ENCODE measurements at places on chromosomes 1 and 21. TPM values are rescaled to one million over a fixed set of nuclear protein-coding genes. Genes with fewer than 3 reads are reported as not detected.
A peak's percentile ranks its signal among the peaks of the same experiment; 100 is the strongest.

- no peaks in the 10 kb centered on the region for H3K36me3 ChIP-seq
- no peaks in the 10 kb centered on the region for H3K27me3 ChIP-seq
- H3K4me3 ChIP-seq: no peak overlapping the region
- no peak for DNase-seq
- H3K27ac ChIP-seq: no peak overlapping the region
These were observed 99.4 kb upstream of the C1orf87 start for GRCh38 chr1:60173006-60173405.

DNA sequence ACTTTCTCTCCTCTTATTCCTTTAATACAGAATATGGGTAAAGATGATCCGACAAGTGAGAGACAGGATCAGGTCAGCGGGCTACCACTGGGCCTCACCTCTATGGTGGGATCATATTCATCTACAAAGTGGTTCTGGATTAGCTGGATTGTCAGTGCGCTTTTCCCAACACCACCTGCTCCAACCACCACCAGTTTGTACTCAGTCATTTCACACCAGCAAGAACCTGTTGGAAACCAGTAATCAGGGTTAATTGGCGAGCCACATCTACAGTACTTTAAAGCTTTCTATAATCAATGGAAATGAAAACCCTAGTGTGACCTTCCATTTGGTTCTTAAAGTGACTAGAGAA is 643 bp downstream of the NRAS start:
- no peaks in the 10 kb centered on the region for H3K27me3 ChIP-seq
- H3K27ac ChIP-seq: peak overlapping the region; percentile 99
- peaks cover 43% of the 10 kb centered on the region for H3K36me3 ChIP-seq
- H3K4me1 ChIP-seq: peaks cover 9% of the 10 kb centered on the region
- DNase-seq: no peak
- H3K4me3 ChIP-seq: peak overlapping the region; percentile 96

GRCh38 chr21:22280851-22281250 is 1282.6 kb downstream of the NCAM2 start:
- peaks cover 12% of the 10 kb centered on the region for H3K36me3 ChIP-seq
- no peaks in the 10 kb centered on the region for H3K27me3 ChIP-seq
- no peak overlapping the region for H3K4me3 ChIP-seq
- peak overlapping the region; percentile 40 for H3K27ac ChIP-seq
- H3K4me1 ChIP-seq: peaks cover 22% of the 10 kb centered on the region

DNA sequence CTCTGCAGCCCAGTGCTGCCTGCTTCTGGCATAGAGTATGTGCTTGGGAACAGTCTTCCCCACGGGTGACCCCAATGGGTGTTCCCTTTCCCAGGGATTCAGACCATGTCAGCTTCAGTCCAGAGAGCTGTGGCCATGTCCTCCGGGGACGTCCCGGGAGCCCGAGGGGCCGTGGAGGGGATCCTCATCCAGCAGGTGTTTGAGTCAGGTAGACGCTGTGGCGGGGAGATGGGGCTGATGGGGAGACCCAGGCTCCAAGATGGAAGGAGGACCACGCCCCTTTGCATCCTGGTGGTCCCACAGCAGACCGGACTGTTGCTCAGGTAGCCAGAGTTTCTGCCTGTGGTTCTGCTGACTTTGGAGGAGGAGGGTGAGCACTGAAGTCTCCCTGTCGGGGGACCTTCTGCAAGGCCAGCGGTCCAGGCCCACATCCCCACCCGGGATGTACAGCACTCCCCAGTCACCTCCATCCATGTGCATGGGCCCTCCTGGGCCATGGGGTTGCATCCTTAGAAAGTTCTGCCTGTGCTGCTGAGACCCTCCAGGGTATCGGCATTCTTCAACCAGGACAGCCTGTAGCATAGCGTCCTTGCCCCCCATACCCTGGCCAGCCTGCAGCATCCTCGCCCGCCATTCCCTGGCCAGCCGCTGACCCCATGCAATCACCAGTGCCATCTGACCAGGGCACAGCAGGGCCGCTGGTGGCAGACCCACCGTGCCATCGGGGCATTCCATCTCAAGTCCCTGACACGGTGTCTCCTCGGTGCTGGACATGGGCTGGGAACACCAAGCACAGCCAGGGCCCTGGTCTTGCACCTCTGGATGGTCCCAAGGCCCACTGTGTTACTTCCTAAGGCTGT is 2.8 kb downstream of the AIRE start:
- no peak overlapping the region for H3K4me3 ChIP-seq
- H3K27ac ChIP-seq: no peak overlapping the region
- H3K27me3 ChIP-seq: peaks cover 27% of the 10 kb centered on the region
- peaks cover 10% of the 10 kb centered on the region for H3K4me1 ChIP-seq
- H3K36me3 ChIP-seq: no peaks in the 10 kb centered on the region
- DNase-seq: no peak

GRCh38 chr1:97123717-97124431 is 402.3 kb downstream of the PTBP2 start:
- no peaks in the 10 kb centered on the region for H3K36me3 ChIP-seq
- H3K27ac ChIP-seq: no peak overlapping the region
- H3K4me1 ChIP-seq: peaks cover 20% of the 10 kb centered on the region

DNA sequence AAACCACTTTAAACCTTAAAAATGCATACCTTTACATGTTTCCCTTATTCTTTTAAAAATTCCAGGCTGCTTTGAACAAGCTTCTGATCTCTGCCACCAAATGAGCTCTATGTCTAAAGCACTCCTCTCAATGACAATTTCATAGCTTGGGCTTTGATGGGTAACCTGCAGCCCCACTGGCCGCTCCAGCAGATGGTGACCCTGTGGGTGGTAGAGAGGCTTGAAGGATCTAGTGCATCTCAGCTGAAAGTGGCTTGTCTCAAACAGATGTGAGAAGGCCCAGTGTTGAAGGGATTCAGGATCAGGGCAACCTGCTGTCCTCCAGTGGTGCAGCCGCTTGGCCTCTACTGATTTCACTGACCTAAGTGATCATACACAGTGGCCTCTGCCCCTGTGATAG is 84.7 kb upstream of the IRF2BP2 start:
- no peak overlapping the region for H3K27ac ChIP-seq
- no peak overlapping the region for H3K4me3 ChIP-seq
- H3K36me3 ChIP-seq: no peaks in the 10 kb centered on the region
- H3K4me1 ChIP-seq: no peaks in the 10 kb centered on the region

GRCh38 chr1:50193002-50193401 is 84.3 kb downstream of the ELAVL4 start:
- H3K36me3 ChIP-seq: no peaks in the 10 kb centered on the region
- no peaks in the 10 kb centered on the region for H3K27me3 ChIP-seq
- no peak overlapping the region for H3K4me3 ChIP-seq
- no peak overlapping the region for H3K27ac ChIP-seq
- DNase-seq: no peak
- peaks cover 8% of the 10 kb centered on the region for H3K4me1 ChIP-seq

GRCh38 chr1:1954831-1955441 is 35.9 kb upstream of the TMEM52 start:
- DNase-seq: peak; percentile 41
- H3K27me3 ChIP-seq: no peaks in the 10 kb centered on the region
- H3K4me1 ChIP-seq: peaks cover 4% of the 10 kb centered on the region
- peak overlapping the region; percentile 92 for H3K27ac ChIP-seq
- no peak overlapping the region for H3K4me3 ChIP-seq
- H3K36me3 ChIP-seq: no peaks in the 10 kb centered on the region

- no peak for DNase-seq
- H3K27ac ChIP-seq: no peak overlapping the region
These were observed 18.2 kb downstream of the RXRG start for GRCh38 chr1:165426745-165427144.

DNA sequence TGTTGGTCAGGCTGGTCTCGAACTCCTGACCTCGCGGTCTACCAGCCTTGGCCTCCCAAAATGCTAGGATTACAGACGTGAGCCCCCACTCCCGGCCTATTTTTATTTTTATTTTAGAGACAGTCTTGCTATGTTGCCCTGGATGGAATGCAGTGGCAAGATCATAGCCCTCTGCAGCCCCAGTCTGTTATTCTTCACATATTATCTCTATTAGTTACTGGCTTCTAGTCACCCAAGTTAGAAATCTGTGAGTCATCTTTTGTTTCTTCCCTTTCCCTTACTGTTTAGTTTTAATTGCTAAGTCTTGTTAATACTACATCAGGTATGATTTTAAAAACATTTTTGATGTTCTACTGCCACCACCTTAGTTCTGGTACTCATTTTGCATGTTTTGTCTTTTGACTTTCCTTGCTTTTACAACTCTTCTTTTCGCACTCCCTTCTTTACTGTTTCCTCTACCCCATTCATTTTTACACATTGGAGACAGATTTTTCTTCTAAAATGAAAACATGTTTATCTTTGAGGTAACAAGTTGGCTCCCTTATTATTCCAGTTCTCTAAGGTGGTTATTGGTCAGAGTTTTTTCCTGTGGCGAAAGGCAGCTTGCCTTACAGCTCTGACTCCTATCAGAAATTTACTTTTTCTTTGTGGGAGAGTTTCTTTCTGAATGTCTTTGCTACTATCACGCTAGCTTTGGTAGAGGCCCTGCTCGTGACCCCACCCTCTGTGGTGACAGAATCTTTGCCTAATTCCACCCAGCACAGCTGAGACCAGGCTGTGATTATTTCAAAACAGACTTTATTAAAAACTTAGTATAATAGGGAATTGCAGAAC is 19.5 kb downstream of the ZMYM4 start:
- no peak for DNase-seq
- 0 out of 2 replicates have a peak, but pooled peaks cover 4% of the 10 kb centered on the region for H3K36me3 ChIP-seq
- H3K27ac ChIP-seq: peak overlapping the region; percentile 1
- no peaks in the 10 kb centered on the region for H3K27me3 ChIP-seq

DNA sequence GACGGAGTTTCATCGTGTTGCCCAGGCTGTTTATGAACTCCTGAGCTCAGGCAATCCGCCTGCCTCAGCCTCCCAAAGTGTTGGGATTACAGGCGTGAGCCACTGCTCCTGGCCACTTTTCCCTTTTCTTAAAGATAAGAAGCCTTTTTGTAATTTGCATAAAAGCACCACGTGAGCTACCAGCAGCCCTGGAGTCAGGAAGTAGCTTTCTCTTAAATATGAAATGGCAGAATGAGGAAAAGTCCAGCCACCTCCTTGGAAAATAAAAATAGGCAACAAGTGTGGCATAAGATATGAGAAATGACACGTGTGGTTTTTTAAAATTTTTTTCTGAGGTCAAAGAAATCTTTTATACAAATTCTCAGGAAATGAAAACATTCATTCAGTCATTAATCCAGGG is 259.7 kb downstream of the DYRK1A start:
- no peak overlapping the region for H3K27ac ChIP-seq
- peaks cover 13% of the 10 kb centered on the region for H3K36me3 ChIP-seq
- no peaks in the 10 kb centered on the region for H3K27me3 ChIP-seq
- H3K4me3 ChIP-seq: no peak overlapping the region
- peaks cover 47% of the 10 kb centered on the region for H3K4me1 ChIP-seq

DNA sequence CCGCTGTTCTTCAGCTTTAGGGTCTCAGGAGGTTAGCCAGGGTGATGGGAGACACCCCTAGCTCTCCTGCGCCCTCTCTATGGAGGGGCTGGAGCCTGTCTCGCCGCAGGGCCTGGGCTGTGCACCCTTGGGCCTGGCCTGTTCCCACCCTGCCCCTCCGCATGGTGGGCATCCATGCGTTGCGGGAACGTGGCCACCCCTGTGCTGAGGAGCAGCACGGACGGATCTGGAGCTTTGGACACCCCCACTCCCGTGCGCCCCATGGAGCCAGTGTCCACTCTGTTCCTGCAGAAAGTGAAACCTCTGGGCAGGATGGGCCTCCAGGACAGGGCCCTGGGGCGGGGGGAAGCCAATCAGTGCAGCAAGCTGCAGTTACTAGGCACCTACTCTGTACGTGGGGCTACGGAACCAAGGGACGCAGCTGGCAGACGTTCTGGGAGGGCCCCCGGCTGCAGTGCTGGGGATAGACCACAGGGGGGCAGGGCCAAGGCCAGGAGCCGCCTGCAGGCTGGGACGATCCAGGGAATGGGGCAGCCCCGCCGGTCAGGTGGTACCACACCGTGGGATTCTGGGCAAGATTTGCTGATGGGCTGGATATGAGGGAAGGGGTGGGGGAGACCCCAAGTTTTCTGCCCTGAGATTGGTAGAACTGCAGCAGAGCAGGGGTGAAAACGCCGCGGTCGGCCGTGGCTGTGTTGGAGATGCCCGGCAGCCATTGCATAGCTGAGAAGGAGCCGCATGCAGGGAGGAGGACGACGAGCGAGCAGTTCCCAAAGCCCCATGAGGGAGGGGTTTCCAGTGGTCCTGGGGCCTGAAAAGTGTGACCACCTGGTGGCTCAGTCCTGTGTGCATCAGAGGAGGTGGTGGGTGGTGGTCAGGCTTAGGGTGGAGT is 43.3 kb downstream of the TP73 start:
- DNase-seq: peak; percentile 86
- H3K4me3 ChIP-seq: no peak overlapping the region
- H3K27me3 ChIP-seq: peaks cover 5% of the 10 kb centered on the region
- H3K4me1 ChIP-seq: peaks cover 10% of the 10 kb centered on the region
- H3K36me3 ChIP-seq: no peaks in the 10 kb centered on the region

DNA sequence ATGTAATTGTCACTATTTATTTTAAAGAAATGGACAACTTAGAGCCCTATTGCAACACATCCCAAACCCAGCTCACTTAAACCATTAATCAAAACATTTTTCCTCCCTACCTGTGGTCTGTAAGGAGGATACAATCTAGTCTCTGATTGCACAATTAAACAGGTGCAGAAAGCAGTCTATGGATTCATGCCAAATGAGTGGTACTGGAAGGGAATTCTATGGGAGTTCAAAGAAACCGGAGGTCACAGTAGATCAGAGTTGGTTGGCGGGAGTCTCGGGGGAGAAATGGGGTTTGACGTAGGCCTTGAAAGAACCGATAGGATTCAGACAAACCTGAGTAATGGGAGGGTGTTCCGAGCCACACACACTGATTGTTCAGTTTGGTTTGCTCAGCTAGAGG is 314.9 kb downstream of the KIF26B start:
- peaks cover 11% of the 10 kb centered on the region for H3K4me1 ChIP-seq
- H3K27me3 ChIP-seq: no peaks in the 10 kb centered on the region
- no peaks in the 10 kb centered on the region for H3K36me3 ChIP-seq
- DNase-seq: no peak
- H3K27ac ChIP-seq: no peak overlapping the region

GRCh38 chr21:37845535-37845934 is 70.7 kb downstream of the KCNJ6 start:
- H3K36me3 ChIP-seq: no peaks in the 10 kb centered on the region
- no peak overlapping the region for H3K4me3 ChIP-seq
- H3K27me3 ChIP-seq: no peaks in the 10 kb centered on the region
- H3K4me1 ChIP-seq: peaks cover 37% of the 10 kb centered on the region
- no peak for DNase-seq

DNA sequence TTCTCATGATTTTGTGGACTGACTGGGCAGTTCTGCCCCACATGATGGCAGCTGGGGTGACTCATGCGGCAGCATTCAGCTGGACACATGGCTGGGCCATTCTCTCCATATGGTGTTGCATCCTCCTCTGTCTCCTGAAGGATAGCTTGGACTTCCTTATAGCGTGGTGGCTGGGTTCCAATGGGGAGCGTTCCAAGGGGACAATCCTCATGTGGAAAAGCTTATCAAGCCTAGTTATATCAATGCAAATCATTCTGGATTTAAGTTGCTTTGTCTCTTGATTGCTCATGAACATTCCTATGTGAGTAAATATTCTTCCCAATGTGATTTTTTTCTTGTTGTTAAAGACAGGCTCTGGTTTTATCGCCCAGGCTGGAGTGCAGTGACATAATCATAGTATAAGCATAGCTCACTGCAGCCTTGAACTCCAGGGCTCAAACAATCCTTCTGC is 13.2 kb upstream of the SLC2A1 start:
- no peak for DNase-seq
- H3K36me3 ChIP-seq: peaks cover 43% of the 10 kb centered on the region
- H3K4me3 ChIP-seq: no peak overlapping the region
- peaks cover 30% of the 10 kb centered on the region for H3K4me1 ChIP-seq
- H3K27ac ChIP-seq: no peak overlapping the region
- H3K27me3 ChIP-seq: no peaks in the 10 kb centered on the region

- no peak for DNase-seq
- H3K27me3 ChIP-seq: no peaks in the 10 kb centered on the region
- H3K4me1 ChIP-seq: no peaks in the 10 kb centered on the region
- no peaks in the 10 kb centered on the region for H3K36me3 ChIP-seq
These were observed 113.2 kb downstream of the LRRC53 start for GRCh38 chr1:74399249-74399648.

Gene PKP1
- total RNA-seq: 0.18 TPM

Gene PTGS2
- total RNA-seq: 0.20 TPM

Gene PTGFRN
- 39.6 TPM for total RNA-seq

Gene KRTAP11-1
- not detected for total RNA-seq

Data from WTC11 (cell line).